ENCODE measurements at places on chromosomes 6 and 20.

- DNase-seq, result no peak
Observed at GRCh38 chr20:17845701-17846475, 122.7 kb downstream of the SNX5 start.

DNA sequence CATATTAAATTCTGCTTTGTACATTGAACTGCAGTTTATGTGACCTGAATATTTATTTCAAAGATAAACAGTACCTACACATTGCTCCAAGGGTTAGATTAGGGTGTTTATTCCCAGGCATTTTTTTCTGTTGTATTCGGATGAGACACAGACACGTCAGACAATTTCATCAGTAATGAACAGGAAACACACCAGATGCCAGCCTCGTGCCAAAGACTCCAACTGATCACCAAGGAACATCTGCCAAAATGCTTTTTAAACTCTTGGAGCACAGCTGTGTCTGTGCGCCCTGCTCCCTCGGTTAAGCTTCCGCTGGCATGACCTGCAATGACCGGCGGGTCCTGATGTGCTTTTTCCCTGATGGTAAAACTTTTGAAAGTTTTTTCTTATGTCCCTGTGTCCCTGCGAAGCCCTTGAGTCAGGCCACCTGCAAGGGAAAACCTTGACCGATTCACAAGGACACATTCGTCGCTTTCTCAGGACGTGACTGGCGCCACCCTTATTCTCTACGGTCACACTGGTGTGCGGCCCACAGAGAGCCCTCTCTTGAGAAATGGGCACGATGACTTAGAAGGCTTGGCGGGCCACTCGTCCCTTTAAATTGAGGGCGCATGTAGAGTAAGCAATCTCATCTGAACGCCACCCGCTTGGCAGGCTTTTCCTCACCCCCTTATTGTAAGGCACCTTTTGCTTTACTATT is 173.9 kb downstream of the QKI start:
- no peak for DNase-seq

DNA sequence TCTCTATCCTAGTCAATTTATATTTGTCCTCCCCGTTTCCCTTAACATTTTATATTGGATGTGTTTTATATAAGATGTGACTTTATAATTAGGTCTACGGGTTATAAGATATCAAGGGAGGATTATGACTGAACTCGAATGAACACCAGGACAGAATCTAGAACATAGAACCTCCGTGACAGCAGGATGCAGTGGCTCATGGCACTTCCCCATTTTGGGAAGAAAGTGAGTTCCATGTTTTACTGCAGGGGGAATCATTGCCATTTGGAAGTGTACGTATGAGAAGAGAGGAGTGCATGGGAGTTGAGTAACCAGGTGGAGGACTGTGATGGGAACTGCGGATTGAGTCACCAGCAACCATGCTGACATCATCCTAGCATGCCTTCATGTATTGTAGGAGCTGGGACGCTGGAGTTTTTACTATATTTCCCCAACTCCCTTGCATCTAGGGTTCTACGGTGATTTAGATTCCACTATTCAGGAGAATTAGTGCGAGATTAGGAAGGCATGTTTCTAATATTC is 56.1 kb upstream of the FOXC1 start:
- no peak for DNase-seq

GRCh38 chr6:30334075-30334783 is 7.5 kb downstream of the TRIM39 start:
- DNase-seq, result no peak

GRCh38 chr20:2708073-2708415 is 15.5 kb downstream of the EBF4 start:
- peak; percentile 56 for DNase-seq

DNA sequence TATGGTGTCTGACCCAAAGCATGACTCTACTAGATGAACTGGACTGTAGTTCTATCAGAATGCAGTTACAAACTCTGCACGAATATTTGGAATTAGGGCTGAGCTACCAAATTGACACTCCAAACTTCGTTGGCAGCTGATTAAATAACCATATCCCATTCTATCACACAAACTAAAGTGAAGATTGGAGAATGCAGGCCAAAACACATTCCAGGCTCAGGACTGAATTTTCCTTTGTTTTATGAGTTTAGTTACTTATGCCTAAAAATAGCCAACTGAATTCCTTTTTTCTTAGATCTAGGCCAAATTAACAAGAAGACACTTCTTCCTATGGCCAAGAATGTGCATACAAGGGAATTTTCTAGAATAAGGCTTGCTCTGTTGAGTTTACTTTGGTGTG is 9.7 kb upstream of the KIAA0408 start:
- DNase-seq, result no peak

GRCh38 chr6:50936277-50936681 is 117.6 kb downstream of the TFAP2B start:
- DNase-seq, result peak; percentile 7

DNA sequence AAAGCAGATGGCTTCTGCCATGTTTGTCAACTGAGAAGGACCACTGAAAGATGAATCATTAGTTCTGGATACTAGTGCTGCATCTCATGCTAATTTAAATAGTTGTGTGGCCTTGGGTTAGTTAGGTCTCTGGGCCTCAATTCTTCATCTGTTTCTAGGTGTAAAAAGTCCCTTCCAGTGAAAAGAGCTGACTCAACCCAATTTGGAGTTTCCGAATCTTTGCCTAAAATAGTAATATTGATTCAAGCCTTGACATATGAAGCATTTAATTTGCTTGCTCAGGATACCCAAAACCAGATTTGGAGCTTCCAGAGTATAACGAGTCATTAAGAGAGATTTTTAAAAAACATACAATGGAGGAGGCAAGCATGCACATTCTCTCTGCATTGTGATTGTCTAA is 163.9 kb downstream of the LMBRD1 start:
- no peak for DNase-seq

- no peak for DNase-seq
Observed at GRCh38 chr6:106620931-106621672, 8.2 kb downstream of the RTN4IP1 start.

DNA sequence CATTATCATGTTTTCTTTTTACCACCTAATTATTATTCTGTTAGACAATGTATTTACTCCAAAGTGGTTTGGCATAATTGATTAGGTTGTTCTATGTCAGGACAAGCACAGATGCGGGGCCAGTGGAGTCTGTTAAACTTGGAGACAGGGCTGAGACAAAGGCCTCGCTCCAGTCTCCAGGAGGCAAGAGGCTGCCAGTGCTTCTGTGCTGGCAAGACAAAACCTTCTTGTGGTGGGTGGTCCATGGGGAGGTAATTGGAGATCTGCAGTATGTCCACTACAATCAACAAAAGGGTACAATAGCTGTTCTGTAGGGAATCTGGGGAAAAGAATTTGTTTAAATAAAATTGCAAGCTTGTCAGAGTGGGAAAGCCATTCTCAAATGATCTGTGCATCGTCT is 677.2 kb upstream of the SLC35B3 start:
- no peak for DNase-seq

DNA sequence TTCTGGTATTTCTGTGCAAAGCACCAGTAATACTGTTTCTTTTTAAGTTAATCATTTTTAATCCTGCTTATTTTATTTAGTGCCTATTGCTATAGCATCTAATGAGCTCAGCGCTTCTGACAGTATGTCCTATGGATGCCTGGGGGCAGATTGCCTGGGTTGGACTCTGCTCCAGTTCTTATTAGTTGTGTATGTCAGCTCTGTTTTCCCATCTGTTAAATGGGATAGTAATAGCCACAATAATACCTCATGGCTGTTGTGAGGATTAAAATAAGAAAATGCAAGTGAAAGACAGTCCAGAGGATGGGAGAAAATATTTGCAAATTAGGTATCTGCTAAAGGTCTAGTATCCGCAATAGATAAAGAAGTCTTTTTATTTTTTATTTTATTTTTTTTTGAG is 87.0 kb downstream of the UTRN start:
- DNase-seq, result no peak

DNA sequence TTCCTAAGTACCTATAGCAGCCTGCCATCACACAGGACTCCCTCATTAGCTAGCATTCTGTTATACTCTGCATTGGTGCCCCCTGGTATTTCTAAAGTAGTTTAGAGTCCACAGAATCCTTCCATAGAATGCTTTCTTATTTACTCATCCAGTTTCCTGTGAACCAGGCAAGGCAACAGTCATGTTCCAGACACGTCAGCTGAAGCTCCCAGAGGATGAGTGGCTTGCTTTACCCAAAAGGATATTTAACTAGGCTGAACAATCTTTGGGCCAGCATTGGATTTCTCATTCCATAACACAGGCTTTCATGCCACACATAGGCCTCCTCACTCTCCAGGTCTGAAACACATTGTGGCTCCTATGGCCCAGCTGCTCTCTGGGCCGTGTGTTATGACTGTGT is 203.8 kb upstream of the MAP3K7 start:
- no peak for DNase-seq

DNA sequence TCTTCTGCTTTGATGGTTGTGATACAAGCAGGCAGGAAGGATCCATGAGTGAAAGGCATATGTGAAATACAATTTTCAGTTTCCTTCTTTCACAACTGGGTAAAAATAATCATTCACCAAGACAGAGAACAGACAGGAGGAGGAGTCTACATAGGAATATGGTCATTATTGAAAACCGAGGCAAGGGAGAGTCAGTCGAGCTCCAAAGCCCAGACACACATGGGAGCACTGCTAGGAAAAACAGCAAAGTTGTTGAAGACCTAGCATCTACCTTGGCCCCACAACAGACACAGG is 260.6 kb downstream of the ERMARD start:
- no peak for DNase-seq

DNA sequence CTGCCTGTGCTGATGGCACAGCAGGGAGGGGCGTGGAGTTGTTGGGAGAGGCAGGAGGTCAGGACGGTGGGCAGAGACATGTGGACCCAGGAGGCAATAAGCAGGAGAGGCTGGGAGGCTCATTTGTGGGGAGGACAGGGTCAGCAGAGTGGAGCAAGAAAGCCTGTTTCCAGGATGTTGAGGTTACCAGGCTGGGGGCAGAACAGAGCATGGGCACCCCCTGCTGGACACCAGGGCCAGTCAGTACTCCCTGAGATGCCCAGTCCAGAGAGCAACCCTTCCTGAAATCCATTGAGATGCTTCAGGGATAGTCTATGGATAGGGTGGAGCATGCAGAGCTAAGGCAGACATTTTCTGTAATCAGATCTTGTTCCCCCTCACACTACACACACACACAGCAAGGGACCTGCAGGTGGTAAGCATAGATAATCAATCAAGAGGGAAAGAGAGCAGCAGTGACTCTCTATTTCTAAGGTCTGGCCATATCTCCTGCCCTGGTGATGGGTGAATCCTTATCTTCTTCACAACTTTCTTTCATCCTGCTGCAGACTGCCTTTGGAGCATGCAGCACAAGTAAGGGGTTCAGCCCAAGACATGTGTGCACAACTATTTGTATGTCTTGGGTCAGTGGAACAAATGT is 41.7 kb downstream of the MOCS1 start:
- DNase-seq, result peak; percentile 31

GRCh38 chr6:3422435-3423070 is 34.3 kb downstream of the SLC22A23 start:
- no peak for DNase-seq

DNA sequence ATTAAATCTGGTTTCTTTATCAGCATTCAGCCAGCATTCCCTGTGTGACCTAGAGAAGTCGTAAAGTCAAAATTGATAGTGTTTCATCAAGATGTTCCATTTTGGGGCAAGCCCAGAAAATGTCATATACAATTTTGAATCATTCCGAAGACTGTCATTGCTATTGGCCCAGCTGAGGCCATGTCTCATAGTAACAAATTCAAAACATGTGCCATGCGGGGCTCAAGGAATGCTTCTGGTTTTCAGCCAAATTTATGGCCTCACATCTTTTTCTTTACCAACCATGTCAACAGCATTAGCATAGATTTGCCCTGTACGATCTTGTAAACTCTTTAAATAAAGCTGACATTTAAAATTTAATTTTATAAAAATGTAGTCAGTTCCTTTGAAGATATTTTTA is 314.7 kb downstream of the PAX1 start:
- no peak for DNase-seq

- no peak for DNase-seq
Observed at GRCh38 chr20:63252284-63252711, 2.0 kb downstream of the NKAIN4 start.

DNA sequence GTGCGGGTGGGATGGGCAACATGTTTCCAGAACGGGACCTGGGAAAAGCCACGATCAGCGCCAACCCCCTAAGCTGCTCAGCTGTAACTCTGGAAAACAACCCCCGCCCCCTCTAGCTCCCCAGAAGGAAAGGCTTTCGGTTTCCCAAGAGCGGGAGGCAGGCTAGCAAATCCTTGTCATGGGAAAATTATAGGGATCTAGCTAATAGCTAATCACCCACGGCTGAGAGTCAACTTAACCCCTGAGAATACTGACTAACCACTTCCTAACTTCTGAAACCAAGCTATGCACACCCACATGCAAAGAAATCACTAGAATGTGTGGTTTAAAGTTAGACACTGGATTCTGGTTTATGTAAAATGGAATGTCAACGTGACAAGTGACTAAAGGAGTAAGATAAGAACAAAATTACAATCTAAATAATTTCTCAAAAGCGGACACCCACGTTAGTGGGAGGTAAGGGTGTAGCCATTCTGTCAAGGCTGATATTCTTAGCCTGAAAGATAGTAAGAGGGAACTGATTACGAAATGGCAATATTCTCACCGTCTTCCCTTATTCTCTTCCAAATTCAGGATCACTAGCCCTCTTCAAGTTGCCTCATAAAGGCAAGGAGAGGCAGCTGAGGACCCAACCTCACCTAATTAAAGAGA is 20.1 kb downstream of the JAG1 start:
- DNase-seq, result no peak

DNA sequence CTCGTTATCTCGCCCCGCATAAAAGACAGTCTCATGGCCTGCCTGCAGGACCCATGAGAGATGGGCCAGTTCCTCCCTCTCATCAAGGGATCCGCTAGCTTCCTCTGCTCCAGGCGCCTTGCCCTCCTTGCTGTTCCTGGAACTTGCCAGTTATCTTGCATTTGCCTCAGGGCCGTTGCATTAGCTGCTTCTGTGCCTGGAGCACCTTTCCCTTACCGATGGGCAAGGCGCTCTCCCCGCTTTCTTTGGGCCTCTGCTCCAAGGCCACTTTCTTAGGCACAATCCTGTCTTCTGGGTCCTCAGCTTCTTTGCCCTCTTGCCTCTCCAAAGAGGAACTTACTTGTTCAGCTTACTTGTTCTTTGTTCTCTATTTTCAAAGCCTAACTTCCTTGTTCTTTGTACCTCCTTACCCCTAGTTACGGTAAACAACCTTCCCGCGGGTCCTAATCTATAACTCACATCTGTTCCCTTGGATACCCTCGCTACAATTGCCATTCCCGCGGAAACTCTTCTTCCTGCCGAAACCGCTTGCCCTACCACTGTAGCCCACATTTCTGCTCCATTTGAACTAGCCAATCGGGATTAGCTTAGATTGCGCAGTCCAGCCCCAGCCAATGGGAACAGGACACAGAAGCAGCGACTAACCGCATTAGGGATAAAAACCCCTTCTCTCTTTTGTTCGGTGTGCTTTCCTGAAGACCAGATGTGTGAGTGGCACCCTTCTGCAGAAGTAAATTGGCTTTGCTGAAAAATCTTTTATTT is 887 bp upstream of the NSFL1C start:
- no peak for DNase-seq

DNA sequence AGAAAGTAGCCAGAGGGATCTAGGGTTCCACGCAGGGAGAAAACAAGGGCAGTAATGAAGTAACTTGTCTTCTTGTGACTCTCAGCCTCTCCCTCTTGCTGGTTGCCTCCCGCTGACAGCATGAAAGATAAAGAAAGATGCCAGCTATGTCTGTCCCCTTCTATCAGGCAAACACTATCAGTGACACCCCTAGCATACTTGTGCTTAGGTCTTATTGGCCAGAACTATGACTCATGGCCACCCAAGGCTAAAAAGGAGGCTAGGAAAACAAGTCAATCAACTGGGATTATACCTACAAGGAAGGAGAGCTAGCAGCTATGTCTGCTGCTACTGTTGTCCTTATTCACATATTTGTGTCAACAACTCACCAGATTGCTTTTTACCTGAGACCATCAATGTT is 206.8 kb upstream of the SOX4 start:
- DNase-seq, result no peak

All from NCI-H345 (cell line).